ENCODE measurements at places on chromosomes 1 and 21.

- peak; percentile 65 for DNase-seq
Observed at GRCh38 chr1:53376041-53376461, 48.2 kb upstream of the LRP8 start.

- peak; percentile 86 for DNase-seq
Observed at GRCh38 chr1:116855773-116856201, 53.9 kb upstream of the PTGFRN start.

DNA sequence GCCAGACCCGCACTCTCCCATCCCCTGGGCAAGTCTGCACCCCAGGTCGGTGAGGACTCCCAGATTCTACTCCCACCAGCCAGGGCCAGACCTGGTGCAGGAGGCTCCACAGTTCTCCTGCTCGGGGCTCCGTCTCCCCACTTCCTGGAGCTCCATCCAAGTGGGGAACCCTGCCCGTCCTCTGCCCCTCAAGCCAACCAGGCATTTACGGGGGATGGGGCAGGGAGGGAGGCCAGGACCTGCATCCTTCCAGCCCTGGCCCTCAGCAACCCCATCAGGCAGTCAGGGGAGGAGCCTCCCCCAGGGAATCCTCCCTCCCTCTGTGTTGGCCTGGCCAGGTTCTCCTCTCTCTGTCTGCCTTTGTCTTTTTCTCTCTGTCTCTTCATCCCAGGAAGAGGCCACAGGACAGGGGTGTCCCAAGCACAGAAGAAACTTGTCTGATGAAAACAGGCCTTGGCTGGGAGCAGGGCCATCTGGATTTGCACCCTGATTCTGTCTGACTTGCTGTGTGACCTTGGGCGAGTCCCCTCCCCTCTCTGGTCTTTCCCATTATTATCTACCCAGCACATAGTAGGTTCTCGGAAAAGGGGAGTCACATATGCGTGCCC is 18.5 kb upstream of the EPHA2 start:
- DNase-seq: no peak

DNA sequence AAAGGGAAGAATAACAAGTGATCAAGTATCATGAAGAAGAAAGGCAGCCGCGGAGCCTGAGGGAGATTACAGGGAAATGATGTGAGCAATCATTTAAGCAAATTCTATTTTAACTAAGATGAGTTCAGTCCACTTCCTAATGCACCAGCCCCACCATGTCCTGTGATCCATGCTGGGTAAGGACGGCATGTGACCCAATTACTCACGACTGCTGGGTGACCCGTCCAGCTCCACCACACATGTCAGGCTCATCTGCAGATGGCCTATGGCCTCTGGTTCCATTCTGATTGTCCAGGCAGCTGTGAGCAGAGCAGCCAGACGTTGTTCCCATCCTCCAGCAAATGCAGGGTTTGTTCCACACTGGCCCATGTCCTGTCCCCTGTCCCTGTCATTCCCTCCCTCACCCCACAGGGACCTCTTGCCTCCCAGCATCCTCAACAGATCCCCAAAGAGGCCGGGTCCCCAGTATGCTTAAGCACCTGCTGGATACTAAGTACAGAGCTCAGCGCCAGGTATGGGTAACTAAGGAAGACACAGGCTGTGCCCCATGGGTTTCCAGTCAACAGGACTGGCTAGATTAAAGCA is 87.9 kb downstream of the MATN1 start:
- DNase-seq: no peak

DNA sequence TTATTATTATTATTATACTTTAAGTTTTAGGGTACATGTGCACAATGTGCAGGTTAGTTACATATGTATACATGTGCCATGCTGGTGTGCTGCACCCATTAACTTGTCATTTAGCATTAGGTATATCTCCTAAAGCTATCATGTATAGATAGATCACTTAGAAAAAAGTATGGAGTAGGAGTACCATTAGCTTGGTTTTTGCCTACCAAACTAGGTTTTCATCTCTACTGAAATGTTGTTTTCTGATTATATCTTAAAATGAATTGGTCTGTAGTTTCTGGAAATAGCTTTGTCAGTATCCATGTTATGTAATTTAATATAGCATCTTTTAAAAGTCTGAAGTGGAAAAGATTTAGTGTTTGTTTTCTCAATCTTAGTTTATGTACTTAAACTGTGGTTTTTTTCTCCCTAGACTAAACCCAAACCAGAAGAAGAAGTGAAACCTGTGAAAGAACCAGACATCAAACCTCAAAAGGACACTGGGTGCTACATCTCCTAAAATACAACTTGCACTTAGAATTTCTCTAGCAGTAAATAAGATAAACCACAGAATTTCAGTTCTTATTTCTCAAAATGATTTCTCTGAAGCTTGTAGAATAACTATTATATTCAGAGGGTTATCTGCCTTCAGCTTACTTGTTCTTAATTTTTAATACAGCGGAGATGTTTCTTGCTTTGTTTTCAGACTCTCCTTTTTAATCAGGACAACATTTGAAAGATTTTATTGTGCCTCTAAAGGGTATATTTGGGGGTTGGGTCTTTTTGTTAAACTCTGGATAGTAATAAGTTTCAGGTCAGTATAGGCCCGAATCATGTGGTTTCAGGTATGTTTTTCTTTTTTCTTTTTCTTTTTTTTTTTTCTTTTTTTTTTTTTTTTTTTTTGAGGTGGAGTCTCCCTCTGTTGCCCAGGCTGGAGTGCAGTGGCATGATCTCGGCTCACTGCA is 4.5 kb upstream of the FAM177B start:
- DNase-seq: no peak
